Dermis microvascular lymphatic vessel endothelial cell (primary cell): ENCODE measurements at places on chromosomes 3 and 15.
A peak's percentile ranks its signal among the peaks of the same experiment; 100 is the strongest.

GRCh38 chr3:30501526-30501925, 104.9 kb upstream of the TGFBR2 start:
- DNase-seq = no peak

GRCh38 chr15:91966194-91966552, 112.7 kb downstream of the SLCO3A1 start:
- DNase-seq = no peak

DNA sequence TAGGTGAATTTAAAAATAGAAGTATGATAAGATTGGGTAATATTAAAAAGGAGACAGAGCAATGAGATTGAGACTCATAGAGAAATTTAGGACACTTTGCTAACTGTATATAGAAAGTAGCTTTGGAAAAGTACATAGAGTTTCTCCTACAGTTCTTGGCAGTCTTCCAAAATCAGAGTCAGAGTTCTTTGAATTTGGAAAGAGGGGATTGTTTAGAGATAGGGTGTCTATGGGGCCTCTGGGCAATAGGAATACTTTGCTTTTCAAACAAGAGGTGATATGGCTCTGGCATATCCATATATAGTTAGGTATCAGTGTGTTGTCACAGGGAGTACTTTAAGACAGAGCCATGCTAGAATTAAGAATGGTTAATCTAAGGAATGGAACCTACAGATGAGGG, 477.1 kb upstream of the KCNMB2 start:
- DNase-seq = peak; percentile 19

- no peak for DNase-seq
Observed at GRCh38 chr3:40054568-40055222, 245.3 kb downstream of the MYRIP start.

DNA sequence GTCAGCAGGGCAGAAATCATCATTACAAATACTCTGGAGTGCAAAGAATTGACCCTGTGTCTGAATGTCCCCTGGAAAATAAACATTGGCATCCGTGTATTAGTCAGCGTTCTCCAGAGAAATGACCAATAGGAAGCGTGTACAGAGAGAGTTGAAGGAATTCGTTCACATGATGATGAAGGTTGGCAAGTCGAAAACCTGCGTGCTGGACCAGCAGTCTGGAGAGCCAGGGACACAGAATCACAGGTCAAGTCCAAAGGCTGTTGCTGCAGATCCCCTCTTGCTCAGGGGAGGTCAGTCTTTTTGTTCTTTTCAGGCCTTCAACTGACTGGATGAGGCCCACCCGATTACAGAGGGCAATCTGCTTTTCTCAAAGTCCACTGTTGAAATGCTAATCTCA, 16.6 kb downstream of the GP9 start:
- peak; percentile 72 for DNase-seq

GRCh38 chr3:157104928-157105652, 54.9 kb downstream of the CCNL1 start:
- DNase-seq = no peak

GRCh38 chr3:89635137-89635536, 527.7 kb downstream of the EPHA3 start:
- DNase-seq = no peak

GRCh38 chr15:35115155-35115725, 30.1 kb upstream of the NANOGP8 start:
- DNase-seq = no peak

DNA sequence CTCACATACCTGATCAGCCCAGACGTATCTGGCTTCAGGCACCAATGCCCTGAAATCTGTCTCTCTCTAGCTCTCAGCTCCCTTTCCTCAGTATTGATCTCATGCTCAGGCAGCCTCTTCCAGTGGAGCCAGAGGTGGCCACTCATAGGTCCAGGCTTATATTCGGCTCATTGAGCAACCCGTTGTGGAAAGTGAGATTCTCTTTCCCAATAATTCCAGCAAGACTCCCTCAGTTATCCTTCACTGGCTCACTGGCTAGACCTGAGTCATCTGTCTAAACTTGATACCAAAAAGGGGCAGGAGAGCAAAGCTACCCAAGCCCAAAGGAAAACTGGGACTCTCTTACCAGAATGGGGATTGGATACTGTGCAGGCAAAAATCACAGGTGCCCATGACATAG, 33.4 kb upstream of the FRMD4B start:
- DNase-seq = no peak

DNA sequence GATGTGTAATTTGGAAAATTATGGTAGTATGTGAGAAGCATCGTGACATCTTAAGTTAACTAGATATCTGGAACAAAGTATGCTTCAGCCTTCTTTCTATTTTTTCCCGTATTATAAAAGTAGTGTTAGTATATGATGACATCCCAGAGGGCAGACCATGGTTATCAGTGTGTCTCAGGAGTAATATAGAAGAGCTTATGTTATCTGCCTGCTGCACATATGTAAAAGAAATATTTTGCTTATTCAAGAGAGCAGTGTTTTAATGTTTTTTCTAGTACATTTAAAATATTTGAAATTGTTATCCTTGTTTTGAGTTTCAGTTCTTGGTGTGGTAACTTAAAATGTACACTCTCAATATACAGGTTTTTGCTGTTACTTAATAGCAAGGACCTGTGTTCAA, 24.1 kb downstream of the PLCL2 start:
- DNase-seq = no peak

DNA sequence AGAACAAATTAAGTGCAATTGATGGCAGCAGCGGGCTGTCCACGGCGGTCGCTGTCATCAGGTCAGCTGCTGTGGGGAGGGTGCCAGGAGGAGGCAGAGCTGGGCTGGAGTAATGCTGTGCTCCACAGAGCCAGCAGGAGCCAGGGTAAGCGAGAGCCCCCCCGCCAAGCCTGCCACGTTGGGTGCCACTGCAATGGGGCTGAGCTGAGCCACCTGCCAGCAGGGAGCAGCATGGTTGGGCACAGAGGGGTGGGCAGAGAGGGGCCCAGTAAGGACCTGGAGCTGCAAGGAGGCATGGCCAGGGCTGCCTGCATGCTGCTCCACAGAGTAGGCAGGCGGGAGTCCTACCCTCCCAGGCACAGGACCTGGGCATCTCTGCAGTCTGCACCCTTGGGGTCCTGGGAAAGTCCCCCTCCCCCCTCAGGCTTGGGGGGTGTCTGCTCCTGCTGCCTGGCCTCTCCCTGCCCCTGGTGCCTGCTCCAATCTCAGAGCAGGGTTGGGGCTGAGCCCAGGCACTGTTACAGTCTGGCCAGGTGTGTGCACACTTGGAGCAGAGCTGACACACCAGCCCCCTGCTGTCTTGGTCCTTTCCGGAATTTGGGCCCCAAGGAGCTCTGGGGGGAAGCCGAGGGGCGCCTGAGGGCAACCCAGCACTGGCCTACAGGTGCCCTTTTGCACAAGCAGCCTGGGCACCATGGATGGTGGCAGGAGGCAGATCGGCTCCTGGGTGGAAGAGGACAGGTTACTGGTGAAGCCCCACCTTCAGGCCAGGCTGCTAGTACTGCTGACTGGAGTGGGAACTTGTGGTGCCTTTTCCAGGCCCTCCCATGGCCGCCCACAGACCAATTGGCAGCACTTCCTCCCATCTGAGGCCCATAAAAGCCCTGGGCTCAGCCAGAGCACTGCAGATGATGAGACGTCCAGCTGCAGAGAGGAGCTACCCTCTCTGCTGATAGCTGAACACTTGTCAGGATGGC, 8.5 kb upstream of the PIAS1 start:
- no peak for DNase-seq

GRCh38 chr15:63157891-63158431, 684 bp upstream of the RPS27L start:
- DNase-seq = peak; percentile 83

- no peak for DNase-seq
Observed at GRCh38 chr3:138747225-138747624, 87.5 kb downstream of the PIK3CB start.

DNA sequence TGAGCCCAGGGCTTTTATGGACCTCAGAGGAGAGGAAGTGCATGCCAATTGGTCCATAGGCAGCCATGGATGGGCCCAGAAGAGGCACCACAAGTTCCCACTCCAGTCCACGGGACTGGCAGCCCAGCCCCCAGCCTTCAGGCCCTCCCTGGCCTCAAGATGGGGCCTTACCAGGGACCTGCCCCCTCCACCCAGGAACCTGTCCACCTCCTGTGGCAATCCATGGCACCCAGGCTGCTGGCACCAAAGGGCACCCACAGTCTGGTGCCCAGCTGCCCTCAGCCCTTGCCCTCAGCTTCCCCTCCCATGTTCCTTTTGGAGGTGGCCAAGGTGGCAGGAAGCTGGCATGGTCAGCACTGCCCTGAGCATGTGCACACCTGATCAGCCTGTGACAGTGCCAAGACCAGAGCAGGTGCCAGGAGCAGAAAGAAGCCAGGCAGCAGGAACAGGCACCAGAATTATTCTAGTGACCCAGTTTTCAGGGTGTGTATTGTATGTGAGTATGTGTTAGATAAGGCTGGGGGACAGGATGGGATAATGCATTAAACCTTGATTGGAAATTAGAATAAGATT, 415.0 kb downstream of the NTRK3 start:
- DNase-seq = no peak

- no peak for DNase-seq
Observed at GRCh38 chr3:195893516-195893915, 14.8 kb downstream of the TNK2 start.

DNA sequence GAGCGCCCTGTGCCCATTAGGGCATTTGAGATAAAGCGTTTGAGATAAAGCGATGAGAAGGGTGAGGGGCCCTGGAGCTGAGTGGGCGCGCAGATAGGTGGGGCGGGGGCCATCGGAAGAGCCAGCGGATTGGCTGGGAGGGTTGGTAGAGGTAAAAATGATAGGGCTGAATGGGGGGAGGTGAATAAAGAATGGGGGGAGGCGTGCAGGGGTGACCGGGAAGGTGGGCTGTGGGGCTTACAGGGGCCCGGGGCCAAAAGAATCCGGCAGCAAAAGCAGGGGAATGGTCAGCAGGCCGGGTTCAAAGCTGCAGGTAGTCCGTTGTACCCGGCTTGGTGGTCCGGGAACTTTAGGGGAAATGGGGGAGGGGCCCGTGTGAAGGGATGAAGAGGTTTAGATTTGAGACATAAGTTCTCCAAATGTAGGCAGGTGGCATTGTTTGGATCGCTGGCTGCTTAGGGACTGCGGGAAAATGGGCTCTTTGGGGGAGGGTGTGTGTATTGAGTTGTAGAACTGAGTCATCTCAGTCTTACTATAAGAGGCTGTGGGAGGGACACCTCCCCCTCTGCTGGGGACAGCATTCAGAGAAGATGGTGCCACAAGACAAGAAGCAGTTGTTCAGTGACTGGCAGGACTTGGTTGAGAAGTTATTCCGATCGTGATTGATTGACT, 610 bp downstream of the ARID3B start:
- DNase-seq = peak; percentile 69

DNA sequence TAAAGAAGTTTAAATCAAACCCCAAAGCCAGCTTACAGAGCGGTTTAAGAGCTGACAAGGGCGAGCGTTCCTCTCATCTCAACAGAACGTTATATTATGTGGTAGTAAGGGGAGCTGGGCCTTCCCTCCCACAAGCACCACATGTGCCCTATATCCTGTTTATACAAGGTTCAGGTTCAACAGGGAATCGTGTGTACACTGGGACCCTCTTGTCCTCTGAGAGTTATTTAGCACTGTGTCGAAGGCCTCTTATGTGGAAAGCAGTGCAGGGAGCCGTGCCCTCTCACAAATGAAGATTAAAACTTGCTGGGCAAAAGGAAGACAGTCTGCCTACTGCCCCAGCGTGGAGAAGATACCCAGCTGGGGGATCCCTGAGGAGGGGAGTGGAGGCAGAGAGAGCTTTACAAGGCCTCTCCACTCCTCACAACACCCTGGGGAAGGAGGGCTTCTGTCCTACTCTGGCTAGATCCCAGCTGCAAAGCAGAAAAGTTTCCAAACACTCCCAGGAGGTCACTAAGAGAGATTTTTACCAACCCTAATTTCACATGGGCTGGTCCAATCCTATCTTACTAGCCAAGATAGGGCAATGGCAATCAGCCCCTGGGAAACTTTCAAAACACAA, 2.9 kb downstream of the TLE3 start:
- DNase-seq = peak; percentile 33
